ENCODE measurements at places on chromosomes 5 and 9.

- no peak for DNase-seq
These were observed 106.2 kb upstream of the SLC24A2 start for GRCh38 chr9:19895006-19895405.

DNA sequence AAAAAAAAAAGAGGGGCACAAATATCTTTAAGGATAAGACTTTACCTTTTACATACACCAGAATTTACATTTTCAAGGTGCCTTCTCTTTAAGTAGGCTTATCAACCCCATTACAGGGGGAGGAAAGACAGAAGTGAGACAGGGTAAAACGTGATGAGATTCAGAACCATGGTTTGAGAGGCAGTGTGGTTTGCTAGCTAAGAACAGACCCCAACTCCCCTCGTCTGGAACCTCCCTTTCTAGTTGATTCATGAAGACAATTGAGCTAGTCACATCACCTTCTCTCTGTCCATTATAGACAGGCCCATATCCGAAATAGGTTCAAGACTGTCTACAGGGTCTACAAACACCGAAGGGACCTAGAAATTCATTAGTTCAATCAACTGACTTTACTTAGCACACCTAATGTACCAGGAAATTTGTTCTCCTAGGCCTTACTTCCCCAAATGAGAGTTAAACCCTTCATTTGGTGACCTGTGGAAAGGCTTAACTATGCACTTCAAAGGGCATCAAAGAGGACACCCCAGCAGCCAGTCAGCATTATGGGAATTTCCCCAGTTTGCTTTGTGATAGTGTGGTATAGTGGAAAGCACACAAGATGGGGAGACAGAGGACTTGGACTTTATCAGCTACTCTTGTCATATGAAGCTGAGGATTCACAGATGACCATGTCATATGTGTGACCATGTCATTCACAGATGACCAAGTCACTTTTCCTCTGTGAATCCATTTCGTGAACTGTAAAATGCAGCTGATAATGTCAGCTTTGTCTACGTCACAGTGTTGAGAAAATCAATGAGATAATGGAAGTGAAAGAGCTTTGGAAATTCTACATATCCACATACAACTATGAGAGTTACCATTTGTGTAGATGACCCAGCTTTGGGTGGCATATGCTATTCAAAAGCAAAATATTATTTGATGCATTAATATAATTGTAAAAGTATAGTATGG lies 40.2 kb upstream of the CYFIP2 start:
- DNase-seq = no peak

DNA sequence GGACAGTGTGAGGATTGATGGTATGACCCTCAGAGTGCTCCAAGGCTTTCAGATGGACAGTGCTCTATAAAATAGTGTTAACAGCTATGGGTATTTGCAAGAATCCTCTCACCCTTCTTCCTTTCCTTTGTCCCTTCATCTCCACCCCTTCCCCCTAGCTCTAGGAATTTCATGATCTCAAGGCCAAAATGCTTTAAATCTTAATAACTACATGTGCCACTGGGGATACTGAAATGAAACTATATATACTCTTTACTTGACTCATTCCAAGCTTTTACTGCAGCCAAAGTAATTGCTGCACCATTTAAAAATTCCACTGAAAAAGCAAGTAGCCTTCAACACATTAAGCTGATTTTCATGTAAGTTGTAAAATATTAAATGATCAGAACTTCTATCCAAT lies 361.6 kb upstream of the SLC30A5 start:
- no peak for DNase-seq

DNA sequence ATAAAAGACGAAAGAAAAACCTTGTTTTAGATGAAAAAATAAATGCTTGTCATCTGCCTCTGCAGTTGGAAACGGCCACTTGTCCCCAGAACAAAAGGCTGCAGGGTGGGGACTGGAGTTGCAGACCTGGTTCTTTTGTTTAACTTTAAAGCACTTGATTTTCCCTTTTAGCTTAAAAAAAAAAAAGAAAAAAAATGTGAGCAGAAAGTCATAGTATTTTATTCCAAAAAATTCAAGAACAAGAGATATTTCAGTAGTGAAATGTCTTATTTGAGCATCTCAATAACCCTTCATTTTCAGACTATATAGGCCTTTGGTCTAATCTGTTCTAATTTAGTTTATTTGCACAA lies 1.8 kb downstream of the MAP1B start:
- DNase-seq = no peak

DNA sequence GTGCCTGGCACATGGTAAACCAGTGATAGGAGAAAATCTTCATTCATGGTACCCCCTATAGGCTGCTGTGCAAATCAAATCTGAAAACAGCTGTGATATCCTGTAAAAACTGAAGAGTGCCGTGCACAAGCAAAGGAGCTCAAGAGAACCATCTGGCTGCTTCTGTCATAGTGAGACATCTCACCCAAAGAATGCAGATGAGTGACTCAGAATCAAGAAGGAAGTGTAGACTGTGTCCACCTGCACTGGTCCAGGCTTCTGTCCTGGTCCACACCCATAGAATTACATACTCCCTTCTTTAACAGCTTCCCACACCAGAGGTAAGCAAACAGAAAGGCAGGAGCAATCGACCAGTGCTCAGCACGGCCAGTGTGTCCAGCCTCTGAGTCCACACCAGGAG lies 195.9 kb downstream of the ASTN2 start:
- no peak for DNase-seq

DNA sequence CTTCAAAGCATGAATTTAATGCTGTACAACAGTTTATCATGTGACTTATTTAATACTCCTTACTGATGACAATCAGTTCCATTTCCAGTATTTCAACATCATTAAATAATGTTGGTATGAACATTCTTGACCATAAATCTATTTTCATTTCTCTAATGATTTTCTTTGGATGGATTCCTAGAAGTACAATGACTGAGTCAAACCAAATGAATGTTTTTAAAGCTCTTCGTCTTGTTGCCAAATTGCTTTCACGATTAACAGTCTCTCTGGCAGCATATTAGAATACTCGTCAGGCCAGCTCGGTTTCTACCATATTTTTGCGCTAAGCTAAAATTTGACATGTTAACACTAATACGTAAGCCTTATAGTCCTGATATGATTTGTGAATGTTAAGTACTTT lies 197.0 kb downstream of the TRPM3 start:
- DNase-seq = no peak

DNA sequence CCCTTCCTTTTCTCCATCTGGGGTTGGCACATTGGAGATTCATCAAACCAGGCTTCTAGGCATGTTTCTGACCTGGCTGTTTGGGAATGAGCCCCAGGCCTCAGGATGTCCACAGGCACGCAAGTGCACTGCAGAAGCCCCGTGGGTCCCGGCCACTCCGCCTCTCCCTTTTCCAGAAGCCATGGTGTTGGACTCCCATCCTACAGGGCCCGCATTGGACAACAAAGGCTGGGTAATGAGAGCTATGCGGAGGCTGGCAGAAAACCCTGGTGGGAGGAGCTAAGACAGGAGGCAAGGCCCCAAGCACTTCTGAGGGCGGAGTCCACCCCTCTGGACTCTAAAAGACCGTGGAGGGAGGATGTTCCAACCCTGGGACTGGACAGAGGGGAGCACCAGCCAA lies 160.6 kb downstream of the OLFM1 start:
- DNase-seq = no peak

DNA sequence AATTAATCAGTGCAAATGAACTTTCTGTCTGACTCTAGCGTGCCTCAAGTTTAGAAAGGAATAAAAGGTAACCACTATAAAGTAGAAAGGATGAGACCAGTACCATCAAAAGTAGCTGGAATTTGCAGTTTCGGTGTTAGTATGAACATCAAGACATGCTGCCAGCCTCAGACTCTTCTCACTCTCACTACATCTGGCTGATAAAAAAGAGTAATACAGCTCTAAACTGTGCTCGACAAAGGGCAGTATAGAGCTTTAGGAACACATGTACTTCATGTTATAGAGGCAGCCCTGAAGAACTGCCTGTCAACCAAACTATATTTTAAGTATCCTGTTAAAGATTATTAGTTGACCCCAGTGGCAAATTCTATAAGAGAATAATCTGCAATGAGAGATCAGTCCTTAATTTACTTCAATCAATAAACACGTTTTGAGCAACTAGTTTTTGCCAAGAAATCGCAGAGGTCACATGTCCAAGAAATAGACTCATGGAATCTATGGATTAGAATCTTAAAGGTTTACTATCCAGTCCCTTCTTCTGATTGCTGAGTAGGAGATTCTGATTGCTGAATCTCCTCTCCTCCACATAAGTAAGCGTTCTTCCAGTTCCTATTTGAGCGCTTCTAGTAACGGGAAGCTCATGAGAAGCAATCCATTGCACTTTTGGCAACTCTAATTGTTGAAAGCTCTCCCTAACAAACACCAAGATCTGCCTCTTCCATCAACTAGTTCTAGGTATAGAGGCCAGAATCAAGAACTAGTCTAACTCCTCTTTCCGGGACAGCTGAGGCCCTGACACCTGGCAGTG lies 941 bp downstream of the XPA start:
- DNase-seq = no peak

DNA sequence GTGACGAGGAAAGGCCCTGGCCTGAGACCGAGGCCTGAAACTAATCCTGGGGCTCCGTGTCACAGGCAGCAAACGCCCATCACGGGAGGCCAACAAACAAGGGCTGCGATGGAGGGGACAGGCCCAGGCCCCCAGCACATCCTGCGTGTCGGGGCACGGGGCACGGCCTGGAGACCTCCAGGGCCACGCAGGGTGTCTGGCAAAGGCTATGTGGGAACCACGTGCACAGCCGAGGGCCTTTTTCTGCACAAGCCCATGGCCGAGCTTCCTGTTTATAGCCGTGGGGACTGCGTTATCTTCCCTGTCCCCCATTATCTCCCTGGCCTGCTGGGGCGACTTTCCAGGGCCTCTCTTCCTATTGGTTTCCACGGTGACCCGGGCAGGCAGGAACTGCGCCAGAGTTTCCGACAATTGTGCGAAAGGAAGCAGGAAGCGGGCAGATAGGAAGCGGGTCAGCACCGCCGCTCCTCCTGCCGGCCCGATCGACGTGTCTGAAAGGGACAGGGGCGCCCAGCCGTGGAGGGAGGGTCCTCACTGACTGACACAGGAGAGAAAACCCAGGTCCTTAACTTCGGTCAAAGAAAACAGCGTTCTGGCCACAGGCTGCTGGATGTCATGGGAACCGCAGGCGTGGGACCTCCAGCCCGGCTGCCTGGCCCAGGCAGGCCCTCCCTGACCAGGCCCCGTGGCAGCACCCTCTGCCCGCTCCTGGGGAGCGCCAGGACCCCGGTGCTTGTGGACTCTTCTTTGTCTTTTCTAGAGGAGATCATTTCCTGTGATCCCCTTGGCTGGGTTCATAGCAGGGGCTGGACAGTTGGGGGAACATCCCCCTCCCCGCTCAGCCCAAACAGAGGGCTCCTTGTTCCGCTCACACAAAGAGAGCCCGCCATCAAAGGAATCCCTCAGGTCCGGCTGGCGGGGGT lies 29.1 kb upstream of the SEC16A start:
- DNase-seq = no peak

- no peak for DNase-seq
These were observed 8.6 kb downstream of the SCGB3A2 start for GRCh38 chr5:147887026-147887627.

- DNase-seq = no peak
These were observed 289.6 kb downstream of the SEC61B start for GRCh38 chr9:99511723-99512122.

DNA sequence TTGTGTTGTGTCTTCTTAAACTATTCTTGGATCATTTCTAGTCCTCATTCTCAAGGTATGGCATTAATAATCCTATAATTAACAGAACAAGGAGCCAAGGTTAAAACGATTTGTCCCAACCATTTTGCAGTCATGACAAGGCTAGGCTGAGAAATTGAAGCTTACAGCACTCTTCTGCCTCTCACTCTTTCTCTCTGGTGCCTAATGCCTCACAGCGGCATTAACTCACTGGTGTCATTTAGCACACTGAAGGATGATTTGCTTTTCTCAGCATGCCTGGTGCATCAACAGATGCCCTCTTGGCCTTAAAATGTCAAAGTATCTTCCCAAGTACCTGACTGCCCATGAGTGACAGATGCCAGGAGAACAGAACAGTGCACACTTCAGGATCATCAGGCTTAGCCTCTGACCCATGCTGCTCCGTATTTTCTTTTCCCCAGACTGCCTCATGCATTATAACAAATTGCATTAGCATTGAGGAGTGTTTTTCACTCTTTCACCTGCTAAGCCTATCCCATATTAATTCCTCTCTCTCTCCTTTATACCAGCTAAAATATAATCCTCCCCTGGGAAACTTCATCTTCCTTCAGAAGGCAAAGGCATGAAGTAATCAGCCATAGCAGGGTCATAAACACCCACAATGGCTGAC lies 61.1 kb upstream of the SV2C start:
- no peak for DNase-seq
